ENCODE measurements at places on chromosomes 12 and 14.

DNA sequence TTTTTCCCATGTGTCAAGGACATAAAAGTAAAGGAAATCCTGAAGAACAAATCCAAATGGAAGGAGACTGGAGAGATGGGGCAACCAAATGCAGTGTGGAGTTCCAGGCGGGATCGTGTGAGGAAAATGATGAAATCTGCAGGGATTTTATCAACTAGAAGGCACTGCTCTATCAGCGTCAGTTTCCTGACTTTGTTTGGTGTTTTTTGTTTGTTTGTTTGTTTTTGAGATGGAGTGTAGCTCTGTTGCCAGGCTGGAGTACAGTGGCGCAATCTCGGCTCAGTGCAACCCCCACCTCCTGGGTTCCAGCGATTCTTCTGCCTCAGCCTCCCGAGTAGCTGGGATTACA, 43.3 kb upstream of the GPR132 start:
- no peak for DNase-seq

GRCh38 chr14:77311217-77311616, 9.5 kb downstream of the POMT2 start:
- no peak for DNase-seq

DNA sequence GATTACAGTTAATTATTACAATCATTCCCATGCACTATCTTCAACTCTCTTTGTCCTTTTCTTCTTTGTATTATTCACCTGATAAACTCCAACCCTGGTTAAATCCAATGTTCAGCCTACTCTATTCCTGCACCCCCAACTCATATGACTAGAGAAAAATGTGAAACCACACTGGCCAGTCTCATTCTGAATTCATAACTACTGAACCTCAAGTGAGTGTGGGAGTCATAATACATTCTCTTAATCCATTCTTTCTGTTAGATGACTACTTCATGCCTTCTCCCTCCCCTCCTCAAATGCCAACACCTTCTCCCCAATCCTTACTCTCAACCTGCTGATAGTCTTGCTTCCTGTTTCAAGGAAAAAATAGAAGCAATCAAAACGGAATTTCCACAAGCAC, 22.3 kb upstream of the ITPR2 start:
- no peak for DNase-seq

DNA sequence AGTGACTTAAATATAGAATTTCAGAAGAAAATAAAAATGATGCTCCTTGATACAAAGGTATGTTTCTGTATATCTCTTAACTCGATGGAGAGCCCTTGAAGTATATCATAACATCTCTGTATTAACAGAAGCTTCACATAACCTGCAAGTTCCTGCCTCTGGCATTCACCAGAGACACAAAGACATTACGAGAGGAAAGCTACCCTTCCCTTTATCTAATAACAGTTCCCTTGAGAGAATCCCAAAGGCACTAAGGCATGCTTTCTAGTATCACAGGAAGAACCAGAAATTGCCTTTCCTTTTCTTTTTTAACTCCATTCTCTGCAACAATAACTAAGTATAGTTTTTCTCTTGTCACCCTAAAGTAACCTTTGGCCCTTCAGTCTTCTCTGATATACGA, 164.5 kb downstream of the MGAT4C start:
- DNase-seq, result no peak

- DNase-seq, result peak; percentile 97
These were observed 602 bp downstream of the APEX1 start for GRCh38 chr14:20455355-20456300.

All from Karpas-422 (cell line).